ENCODE measurements at places on chromosomes 6 and 20. TPM values are rescaled to one million over a fixed set of nuclear protein-coding genes. Genes with fewer than 3 reads are reported as not detected.

The NR2E1 gene
- total RNA-seq: 0.07 TPM

The RAD21L1 gene
- not detected for total RNA-seq

The RAB44 gene
- 0.04 TPM for total RNA-seq

The PRSS16 gene
- 3.3 TPM for total RNA-seq
